ENCODE measurements at places on chromosomes 7 and 10.

DNA sequence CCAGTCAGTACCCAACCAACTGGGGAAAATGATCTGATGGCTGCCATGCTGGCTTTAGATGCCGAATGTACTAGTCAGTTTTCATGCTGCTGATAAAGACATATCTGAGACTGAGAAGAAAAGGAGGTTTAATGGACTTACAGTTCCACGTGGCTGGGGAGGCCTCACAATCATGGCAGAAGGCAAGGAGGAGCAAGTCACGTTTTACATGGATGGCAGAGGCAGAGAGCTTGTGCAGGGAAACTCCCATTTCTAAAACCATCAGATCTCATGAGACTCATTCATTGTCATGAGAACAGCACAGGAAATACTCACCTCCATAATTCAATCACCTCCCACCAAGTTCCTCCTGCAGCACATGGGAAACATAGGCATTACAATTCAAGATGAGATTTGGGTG lies 508.9 kb upstream of the NRP1 start:
- DNase-seq: no peak

DNA sequence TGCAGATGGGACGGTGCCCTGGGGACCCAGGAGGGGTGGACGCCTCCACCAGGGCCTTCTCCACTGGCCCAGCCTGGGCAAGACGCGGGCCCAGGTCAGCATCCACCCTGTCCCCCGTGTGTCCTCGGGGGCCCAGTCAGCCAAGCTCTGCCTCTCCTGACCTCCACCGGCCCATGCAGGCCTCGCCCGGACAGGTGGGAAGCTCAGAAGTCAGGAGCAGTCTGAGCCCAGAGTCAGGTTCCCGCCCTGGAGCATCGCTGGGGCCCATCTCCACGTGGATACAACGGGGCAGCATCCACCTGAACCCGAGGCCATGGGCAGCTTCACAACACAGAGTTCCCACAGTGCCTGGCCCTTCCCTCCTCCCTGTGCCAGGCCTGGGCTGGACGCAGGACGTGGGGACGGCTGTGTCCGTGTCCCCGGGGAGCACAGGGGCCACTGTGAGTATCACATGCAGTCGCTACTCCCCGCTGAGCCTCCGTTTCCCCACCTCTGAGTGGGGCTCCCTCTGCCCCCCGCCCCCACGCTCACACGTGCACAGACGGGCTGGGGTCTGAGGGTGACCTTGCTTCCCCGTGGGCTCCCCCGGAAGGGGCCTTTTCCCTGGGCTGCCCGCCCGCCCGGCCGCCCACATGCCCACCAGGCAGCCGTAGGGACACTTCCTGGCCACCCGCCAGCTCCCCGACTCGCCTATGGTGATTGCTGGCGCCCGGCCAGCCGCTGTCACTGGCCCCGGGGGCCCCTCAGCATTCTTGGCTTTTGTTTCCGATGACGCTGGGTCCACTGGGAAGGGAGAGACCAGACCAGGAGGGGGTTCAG lies 64.3 kb downstream of the PDGFA start:
- DNase-seq: no peak

DNA sequence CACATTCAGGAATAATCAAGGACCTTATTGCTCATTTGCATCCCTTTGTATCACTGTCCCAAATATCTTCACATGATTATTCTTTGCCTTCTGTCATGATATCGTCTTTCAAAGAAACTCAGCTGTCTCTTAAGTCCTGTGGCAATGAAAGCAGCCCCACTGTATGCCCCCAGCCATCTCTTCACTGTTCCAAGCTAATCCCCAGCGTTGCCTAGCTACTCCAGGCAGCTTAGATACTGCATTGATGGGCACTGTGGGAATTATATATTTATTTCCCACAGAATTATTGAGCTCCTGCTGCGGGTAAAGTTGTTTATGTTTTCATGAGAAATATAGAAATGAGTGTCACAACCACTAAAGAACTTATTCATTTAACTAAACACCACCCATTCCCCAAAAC lies 38.8 kb downstream of the SND1 start:
- no peak for DNase-seq

DNA sequence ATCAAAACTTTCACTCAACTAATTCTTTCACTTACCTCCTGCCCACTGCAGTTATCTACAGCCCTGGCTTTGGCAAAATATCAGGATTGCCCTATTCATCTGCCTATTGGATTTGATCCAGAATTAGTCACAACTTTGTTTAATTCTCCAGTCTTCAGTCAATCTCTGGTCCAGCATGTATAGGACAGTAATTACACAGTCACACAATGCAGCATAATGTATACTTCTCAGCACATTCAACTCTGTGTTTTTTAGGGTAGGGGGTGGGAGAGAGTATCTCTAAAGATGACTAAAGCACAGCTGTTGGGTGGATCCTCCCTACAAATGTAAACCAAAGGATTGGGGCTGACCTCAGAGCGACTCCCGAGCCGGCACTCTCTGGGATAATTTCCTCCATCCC lies 17.7 kb upstream of the NRP1 start:
- DNase-seq: no peak

DNA sequence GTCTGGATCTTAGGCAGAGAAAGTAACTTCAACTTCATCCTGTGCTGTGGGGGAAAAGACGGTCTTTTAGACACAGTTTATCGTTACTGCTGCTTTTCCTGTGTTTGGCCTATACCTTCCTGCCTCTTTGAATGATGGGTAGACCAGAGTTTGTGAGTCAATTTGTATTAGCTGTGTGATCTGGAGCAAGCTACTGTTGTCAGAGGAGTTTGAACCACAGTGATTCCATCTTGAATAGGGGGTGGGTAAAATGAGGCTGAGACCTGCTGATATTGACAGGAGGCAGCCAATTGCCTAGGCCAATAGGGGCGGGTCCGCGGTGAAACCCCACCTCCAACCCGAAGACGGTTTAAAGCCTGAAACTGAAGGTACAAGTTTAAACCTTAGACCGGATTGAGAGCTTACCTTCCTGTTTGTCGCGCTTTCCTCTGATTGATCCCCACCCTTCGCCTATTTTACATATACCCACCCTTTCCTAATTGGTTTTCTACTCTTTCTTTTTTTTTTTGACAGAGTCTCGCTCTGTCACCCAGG lies 35.8 kb upstream of the EIF4H start:
- no peak for DNase-seq

Measured in NCI-H446 (cell line).